ENCODE measurements at places on chromosomes 3 and 15. TPM values are rescaled to one million over a fixed set of nuclear protein-coding genes. Genes with fewer than 3 reads are reported as not detected.

Gene LIPC
- total RNA-seq, result not detected

Gene ECE2
- not detected for total RNA-seq

Gene CIB2
- 5.5 TPM for total RNA-seq

Gene CLK3
- 51.4 TPM for total RNA-seq

Gene CERS3
- not detected for total RNA-seq

Gene HTR3E
- total RNA-seq, result not detected

Gene PATL2
- 2.2 TPM for total RNA-seq

Gene DUOXA2
- not detected for total RNA-seq

Gene STRIT1
- not detected for total RNA-seq

Gene TRH
- total RNA-seq, result not detected

Gene LRRC34
- 3.4 TPM for total RNA-seq

DNA sequence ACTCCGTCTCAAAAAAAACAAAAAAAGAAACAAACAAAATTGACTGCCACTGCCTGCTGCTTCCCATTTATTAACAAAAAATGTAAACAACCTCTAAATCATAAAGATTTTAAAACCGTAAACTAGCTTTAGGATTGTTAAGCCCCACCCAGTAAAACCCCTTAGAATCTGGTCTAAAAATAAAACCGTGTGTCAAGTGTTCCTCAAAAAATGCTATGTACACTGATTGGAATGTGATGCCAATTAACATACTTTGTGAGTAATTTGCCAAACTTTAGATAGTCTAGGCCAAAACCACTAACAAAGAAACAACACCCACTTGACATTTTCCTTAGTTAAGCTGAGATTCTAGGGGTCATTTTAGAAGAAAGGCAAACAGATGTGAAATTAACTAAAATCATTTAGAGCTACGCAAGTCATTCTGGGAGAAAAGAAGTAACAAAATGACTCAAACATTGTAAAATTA, 5.3 kb downstream of the RAF1 start:
- no peak for DNase-seq

DNA sequence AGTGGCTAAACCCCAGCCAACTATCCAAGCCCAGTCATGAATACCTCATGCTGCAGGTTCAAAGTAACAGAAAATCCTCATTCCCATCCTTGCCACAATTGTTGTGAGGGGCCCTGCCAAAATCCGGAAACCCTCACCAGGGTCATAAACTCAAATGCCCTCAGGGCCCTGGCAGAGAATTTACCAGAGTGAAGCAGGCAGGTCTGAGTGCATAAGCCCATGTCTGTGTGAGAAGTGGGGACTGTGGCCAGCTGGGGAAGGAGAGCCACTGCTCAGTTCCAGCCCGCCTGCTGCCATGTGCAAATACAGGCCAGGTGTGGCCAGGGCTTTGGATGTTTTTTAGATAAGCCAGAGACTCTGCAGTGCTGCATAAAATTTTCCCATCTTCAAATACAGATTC, 7.0 kb downstream of the CEP152 start:
- no peak for DNase-seq

- DNase-seq, result peak; percentile 93
These were observed at the start of gene SYNM for GRCh38 chr15:99104788-99105513. Gene SYNM (plus strand): TSS chr15:99105080. CDS start chr15:99105200, 120 bp downstream.

- no peak for DNase-seq
These were observed 66.3 kb upstream of the SLC25A26 start for GRCh38 chr3:66154444-66154861.

GRCh38 chr3:56111606-56112304, 356.5 kb downstream of the ERC2 start:
- no peak for DNase-seq

DNA sequence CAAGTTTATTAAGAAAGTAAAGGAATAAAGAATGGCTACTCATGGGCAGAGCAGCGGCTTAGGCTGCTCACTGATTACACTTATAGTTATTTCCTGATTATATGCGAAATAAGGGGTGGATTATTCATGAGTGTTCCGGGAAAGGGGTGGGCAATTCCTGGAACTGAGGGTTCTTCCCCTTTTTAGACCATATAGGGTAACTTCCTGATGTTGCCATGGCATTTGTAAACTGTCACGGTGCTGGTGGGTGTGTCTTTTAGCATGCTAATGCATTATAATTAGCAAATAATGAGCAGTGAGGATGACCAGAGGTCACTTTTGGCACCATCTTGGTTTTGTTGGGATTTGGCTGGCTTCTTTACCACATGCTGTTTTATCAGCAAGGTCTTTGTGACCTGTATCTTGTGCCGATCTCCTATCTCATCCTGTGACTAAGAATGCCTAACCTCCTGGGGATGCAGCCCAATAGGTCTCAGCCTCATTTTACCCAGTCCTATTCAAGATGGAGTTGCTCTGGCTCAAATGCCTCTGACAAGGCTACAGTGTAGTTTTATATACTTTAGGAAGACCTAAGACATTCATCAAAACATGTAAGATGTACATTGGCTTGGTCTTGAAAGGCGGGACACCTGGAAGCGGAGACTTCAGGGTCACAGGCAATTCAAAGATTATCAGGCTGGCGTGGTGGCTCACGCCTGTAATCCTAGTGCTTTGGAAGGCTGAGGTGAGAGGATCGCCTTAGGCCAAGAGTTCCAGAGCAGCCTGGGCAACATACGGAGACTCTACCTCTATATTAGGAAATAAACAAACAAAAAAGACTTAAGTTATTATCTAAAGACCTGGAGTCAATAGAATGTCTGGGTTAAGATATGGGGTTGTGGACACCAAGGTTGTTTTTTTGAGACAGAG, 3.2 kb upstream of the BLOC1S6 start:
- no peak for DNase-seq

DNA sequence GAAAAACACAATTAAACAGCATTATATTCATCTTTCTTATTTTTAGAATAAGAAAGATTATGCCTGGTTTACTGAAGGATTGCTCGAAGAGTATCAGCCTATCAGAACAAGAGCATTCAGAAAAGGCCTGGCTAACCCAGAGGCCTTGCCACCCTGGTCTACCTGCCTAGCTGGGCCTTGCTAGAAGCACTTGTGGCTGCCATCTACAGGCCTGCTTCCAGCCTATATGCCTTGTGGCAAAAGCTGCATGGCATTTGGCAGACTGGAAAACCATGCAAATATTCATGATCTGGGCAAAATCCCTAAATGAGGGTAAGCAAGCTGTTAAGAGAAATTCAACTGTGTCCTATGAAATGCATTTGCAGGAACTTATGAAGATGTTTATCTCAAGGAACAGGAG, 9.3 kb upstream of the ATP13A4 start:
- no peak for DNase-seq

DNA sequence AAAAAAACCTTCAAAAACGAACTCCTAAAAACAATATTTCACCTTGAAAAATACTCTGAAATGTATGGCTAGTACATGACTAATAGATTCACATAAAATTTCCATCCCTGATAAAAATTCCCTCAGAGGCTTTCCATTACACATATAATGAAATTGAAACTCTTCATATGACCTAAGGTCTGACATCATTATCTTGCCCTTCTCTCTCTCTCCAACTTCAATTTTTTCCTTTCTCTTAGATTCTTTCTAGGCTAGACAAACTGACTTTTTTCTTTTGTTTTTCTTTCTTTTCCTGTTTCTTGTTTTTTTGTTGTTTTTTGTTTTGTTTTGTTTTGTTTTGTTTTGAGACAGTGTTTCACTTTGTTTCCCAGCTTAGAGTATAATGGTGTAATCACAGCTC, 1220.5 kb downstream of the ROBO2 start:
- no peak for DNase-seq

- no peak for DNase-seq
These were observed 4.0 kb upstream of the KLF15 start for GRCh38 chr3:126361211-126361610.

- DNase-seq, result no peak
These were observed 31.8 kb downstream of the ADAMTS17 start for GRCh38 chr15:100310041-100310405.

DNA sequence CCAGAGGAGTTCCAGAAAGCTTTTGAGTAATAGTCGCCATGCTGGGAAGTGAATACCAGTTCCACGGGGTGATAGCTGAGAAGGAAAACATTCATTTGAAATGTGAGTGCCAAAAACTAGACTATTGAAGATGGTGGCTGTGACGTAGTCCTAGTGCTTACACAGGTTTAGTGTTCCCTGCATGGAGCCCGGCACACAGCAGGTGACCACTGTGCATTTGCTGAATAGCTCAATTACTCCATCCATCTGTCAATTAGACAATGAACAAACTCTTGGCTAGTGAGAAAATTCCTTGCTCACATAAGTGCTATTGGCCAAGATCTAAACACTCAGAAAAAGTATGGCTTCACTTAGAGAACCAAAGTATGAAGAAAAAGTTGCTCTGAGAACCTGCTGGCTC, 448.1 kb upstream of the WNT5A start:
- no peak for DNase-seq

- DNase-seq, result peak; percentile 87
These were observed 16.0 kb upstream of the MRPS22 start for GRCh38 chr3:139327861-139328260.

GRCh38 chr3:22671848-22672247, 531.3 kb upstream of the UBE2E2 start:
- no peak for DNase-seq

- DNase-seq, result no peak
These were observed 24.9 kb downstream of the BLM start for GRCh38 chr15:90742087-90742486.

DNA sequence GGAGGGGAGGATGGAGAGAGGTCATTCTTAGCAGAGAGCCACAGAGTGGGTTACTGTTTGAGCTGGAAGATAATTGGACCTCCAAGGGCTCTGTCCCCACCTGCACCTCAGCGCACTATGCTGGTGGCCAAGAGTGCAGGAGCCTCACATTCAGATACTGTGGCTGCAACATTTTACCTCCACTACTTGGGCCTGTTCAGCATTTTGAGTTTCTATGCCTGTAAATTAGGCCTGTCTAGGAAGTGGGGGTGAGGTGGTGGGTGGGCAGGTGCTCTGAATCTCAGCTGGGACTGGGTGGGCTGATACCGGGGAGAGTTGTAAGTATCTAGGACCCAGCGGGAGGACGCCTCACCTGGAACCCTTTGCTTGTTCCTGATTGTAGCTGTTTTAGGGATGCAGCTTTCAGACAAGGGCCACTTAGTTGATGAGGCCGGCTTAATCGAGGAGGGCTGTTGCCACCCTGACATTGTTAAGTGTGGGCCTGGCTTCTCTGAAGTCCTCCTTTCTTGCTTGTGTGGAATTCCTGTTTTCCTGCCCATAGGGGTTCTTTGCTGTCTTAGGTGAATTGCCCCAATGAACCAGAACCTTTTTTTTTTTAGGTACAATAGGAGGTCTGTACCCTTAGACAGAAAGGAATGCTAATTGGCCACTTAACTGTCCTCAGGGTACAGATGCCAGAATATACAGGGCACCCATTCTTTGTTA, 83.8 kb downstream of the SMAD3 start:
- DNase-seq, result peak; percentile 55

- no peak for DNase-seq
These were observed 117.6 kb downstream of the TOP2B start for GRCh38 chr3:25547103-25547502.

DNA sequence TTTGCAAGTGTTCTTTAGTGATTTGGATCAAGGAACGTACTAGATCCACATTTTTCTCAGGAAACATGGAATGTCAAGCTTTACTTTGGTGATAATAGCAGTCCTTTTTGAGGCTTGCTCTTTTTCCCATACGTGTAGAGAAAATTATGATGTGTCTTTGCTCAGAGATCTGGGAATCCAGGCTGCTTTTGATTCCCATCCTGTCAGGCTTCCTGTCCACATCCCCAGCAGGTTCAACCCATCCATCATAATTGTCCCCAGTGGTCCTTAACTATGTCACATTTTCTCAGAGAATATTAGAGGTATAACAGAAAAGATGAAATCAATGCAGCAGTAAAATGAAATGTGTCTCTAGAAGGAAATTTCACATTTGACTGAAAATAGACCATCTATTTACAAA, 111.4 kb downstream of the IQCH start:
- DNase-seq, result no peak

GRCh38 chr3:13134879-13135206, 61.6 kb upstream of the IQSEC1 start:
- peak; percentile 43 for DNase-seq

GRCh38 chr3:42996021-42996420, 16.9 kb downstream of the GASK1A start:
- no peak for DNase-seq

DNA sequence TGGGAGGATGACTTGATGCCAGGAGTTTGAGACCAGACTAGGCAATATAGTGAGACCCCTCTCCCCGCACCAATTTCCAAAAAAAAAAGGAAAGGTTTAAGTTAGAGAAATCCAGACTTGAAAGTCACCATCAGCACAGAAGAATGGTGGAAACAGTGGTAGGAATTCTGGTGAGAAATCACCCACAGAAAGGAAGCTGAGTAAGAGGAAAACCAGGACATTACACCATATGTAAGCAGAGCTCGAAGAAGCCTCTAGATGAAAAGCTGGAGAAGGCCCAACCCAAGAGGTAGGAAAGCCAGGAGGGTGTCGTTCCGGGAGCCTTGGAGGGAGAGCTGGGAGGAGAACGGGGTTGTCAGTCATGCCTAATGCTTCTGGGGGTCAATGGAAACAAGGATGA, 40.5 kb downstream of the RASGRP1 start:
- DNase-seq, result no peak

DNA sequence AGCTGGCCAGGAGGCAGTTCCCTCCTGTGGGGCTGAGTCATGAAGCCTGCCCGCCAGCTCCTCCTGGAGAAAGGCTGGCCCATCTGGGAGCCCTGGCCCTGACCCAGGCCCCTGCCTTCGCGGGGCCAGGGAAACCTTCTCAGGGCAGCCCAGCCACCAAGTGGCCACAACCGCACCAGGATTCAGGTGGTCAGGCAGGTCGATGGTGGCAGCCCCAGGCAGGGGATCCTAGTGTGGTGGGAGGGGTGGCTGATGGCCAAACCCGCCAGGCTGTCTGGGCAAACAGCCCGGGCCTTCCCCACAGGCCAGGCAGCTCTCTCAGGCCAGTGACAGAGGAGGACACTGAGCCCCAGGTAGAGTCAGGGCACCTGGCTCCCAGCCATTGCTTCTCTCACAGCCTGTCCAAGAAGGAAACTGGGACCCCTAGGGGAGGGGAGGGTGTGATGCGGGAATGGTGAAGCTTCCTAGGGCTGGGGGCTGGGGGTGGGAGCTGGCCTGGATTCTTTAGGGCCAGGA, 1.2 kb downstream of the TWF2 start:
- DNase-seq, result no peak

- DNase-seq, result no peak
These were observed 62.6 kb downstream of the SLC7A14 start for GRCh38 chr3:170523248-170523647.

DNA sequence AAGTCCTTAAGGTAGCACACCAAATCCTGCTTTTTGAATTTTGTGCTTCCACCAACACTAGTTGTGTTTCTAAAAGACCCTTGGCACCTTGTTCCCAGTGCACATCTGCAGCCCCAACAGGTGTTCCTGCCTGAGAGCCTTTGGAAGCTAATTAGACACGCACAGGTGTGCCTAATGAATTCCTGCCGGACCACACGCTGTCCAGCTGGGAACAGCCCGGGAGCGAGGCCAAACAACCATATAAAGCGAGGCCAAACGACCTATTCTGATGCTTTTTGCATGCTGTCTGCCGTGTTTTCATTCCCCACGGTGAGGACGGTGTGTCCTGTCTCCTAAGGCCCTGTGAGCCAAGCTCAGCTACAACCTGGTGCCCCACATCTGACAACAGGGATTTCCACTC, 99.5 kb downstream of the ATG7 start:
- no peak for DNase-seq

- DNase-seq, result peak; percentile 88
These were observed 81.1 kb downstream of the CHSY1 start for GRCh38 chr15:101170568-101171350.

Data from mesenteric fat pad (tissue), 1 donor.